ENCODE measurements at places on chromosomes 16 and 17.
A peak's percentile ranks its signal among the peaks of the same experiment; 100 is the strongest.

- DNase-seq = no peak
Observed at GRCh38 chr16:71734511-71734910, 10.0 kb upstream of the PHLPP2 start.

DNA sequence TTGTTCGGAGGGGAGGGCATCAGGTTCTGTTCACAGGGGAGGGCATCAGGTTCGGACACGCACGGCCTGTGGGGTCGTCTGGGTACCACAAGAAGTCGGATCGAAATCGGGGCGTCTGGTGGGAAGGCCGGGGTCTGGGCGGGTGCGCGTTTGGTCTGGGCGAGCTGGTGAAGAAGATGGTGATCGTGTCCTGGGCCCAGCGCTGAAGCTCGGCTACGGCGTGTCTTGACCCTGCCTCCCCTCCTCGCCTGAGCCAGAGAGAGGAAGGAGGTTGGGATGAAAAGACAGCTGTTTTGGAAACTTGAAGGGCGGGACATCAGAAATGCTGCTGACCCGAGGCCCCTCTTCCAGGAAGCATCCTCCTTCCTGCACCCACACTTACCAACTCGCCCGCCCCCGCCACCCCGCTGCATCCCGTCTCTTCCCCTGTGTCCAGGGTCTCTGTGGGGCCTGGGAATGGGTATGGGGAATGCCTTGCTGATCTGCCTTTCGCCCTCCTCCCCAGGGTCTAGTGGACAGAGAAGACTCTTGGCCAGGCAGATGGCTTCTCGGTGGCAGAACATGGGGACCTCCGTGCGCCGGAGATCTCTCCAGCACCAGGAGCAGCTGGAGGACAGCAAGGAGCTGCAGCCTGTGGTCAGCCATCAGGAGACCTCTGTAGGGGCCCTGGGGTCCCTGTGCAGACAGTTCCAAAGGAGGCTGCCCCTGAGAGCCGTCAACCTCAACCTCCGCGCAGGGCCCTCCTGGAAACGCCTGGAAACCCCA, 498 bp downstream of the PIMREG start:
- no peak for DNase-seq

- no peak for DNase-seq
Observed at GRCh38 chr17:78689029-78689428, 93.0 kb downstream of the CYTH1 start.

- DNase-seq = no peak
Observed at GRCh38 chr17:61440697-61441096, 11.5 kb upstream of the TBX4 start.

GRCh38 chr16:74691093-74691855, 9.4 kb downstream of the MLKL start:
- DNase-seq = no peak

GRCh38 chr17:1905190-1905913, 75.5 kb downstream of the RPA1 start:
- no peak for DNase-seq

GRCh38 chr16:87198328-87198832, 118.8 kb downstream of the C16orf95 start:
- DNase-seq = no peak

DNA sequence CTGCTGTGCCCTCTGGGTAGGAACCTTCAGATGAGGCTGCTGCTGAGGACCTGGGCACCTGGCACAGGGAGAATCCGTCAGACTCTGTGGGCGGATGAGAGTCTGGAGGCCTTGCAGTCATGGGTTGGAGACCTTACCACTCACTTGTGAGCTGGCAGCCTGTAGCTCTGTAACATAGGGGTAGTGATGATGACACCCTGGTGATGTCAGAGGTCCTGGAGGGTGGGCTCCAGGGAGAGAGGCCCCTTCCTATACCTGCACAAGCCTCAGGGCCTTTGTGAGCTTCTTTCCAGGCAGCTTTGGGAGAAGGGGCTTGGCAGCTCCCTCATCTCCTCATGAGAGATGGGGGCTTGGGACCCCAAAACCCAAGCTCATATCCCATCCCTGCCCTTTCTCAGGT, 1.6 kb downstream of the MIEF2 start:
- DNase-seq = no peak

GRCh38 chr16:61289141-61289540, 747.1 kb downstream of the CDH8 start:
- DNase-seq = no peak

GRCh38 chr16:84475643-84476240, 28.7 kb downstream of the MEAK7 start:
- DNase-seq = no peak

DNA sequence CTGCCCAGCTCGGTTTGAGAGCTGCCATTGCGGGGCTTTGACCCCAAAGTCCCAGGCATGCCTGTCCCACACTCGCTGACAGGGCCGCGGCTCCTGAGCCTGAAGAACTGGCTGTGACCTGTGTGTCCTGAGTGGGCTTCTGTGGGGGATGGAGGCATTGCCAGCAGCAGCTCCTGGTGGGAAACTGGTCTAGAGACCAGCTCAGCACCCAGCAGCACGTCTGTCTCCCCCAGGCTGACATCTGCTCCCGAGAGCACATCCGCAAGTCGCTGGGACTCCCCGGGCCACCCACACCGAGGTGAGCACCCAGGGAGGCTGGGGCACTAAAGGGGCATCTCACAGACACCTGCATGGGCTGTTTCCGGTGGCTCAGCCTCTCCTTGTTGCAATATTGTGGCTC, 13.4 kb downstream of the ENDOV start:
- DNase-seq = no peak

DNA sequence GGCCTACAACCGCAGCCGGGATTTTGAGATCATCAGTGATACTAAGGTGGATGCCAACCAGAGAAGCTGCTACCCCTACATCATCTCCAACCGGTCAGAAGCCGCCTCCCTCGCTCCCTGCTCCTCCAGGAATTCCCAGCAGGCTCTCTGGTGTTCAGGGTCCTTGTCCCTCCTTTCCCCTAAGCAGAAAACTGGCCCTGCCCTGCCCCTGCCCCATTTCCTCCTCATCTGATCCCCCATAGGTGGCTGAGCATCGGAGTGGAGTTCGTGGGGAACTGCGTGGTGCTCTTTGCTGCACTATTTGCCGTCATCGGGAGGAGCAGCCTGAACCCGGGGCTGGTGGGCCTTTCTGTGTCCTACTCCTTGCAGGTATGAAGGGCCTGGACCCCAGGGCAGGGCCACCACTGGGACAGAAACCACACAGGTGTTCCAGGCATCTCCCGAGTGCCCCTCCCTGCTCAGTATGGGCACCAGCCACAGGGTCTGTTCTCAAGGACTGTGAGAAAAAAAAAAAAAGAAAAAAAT, 29.8 kb downstream of the ANKRD40 start:
- DNase-seq = no peak

GRCh38 chr17:46866325-46866724, 14.9 kb downstream of the WNT9B start:
- no peak for DNase-seq

GRCh38 chr17:64017381-64017980, 3.0 kb downstream of the ICAM2 start:
- no peak for DNase-seq

GRCh38 chr17:33521784-33522183, 228.7 kb upstream of the ASIC2 start:
- peak; percentile 11 for DNase-seq

GRCh38 chr16:30084816-30085159, 6.9 kb downstream of the TBX6 start:
- no peak for DNase-seq

DNA sequence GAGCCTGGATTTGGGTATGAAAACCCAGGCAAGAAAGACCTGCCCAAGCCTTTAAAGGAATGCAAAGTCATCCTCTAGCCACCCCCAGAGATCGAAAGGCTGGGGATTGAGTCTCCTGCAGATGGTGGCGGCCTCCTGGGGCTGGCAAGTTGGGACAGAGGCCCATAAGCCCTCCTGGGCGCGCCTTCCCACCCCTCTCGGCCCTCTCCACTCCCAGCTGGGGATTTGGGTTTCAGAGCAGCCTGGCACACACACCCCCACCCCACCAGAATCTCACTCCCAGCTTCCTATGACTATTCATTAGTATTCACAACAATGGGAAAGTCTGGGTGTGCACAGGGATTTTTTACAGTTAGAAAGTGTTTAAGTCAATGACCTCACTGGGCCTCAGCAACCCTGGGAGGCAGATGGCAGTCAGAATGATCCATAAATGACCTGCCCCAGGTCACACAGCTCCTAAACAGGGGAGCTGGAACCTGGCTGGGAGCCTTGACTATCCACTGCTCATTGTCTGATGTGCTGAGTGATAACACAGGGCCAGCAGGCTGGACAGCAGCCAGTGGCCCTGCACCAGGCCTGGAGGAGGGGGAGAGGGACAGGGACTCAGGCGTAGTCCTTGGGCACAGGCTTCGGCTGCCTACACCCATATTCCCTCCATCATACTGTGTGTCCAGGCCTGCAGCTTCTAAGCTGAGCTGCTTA, 12.1 kb downstream of the NHERF1 start:
- no peak for DNase-seq

- DNase-seq = no peak
Observed at GRCh38 chr17:40777459-40777858, 4.9 kb downstream of the KRT27 start.

- DNase-seq = no peak
Observed at GRCh38 chr16:54199487-54200160, 87.0 kb downstream of the IRX3 start.

All from neuronal stem cell (in vitro differentiated cells).